Suppressor macrophage treated with lipopolysaccharide for 1 hour (primary cell): ENCODE measurements at places on chromosomes 5 and 9.

DNA sequence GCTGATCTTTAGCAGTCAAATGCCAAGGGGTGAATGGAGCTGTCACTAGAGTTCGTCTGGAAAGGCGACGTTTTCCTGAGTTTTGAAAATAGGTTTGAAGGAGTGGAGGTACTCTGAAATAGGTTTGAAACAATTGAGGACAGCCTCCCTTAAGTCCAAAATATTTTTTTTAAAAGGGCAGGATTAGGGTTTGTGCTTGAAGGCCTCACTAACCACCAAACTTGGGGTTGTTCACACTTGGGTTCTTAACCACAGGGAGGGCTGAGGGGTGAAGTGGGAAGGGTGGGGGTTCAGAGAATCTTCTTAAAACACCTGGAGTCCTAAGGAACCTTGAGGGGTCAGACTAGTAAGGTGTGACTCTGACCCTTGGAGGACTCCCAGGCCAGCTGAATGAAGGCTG is 3.5 kb upstream of the PCDH12 start:
- no peak for DNase-seq

DNA sequence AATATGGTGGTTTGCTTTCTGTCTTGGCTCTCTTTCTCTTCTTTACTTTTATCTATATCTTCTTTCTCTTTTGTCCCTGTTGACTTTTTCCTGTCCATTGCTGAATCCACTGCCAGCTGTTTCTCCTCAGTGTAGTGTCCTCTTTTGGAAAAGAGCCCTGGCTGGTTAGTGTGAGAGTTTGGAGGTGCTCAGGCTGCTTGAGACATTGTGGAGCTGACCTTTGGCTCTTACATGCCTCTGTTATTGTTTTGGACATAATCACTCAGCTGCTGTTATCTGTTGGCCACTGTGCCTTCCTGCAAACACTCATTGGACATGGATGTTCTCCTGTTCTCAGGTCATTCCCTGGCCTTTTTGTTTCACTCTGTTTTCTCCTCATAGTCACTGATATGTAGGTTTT is 295.4 kb upstream of the RIOK2 start:
- DNase-seq = no peak

- DNase-seq = no peak
Observed at GRCh38 chr9:21294904-21295538, 10.1 kb downstream of the IFNA5 start.

DNA sequence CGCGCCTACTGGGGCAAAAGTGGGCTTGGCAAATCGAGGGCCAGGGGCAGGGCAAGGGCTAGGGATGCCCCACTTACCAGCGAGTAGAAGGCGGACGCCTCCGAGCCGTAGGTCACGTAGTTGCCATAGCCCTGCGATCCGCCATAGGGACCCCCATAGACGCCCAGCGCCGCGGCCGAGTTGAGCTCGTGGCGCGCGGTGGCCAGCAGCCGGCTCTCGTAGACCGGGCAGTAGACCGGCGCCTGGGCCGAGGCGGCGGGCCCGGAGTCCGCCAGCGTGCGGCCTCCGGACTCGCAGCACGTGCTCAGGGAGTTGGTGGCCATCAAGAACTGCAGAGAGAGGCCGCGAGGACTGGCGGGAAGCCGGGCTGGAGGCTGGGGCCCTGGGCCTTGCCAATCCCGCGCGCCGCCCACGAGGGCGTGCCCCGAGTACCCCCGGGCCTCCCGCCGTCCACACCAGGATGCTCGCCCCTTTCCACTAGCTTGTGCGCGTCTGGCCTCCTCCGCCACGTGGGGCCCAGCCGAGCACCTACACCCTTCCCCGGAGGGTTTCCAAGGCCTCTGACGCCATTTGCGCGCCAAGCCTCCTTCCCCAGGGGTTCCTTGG is 891 bp downstream of the IRX4 start:
- DNase-seq = no peak

GRCh38 chr5:39213447-39214207 is 5.7 kb downstream of the FYB1 start:
- peak; percentile 68 for DNase-seq

GRCh38 chr5:34684281-34684979 is 28.3 kb downstream of the RAI14 start:
- DNase-seq = no peak

GRCh38 chr5:37847978-37848425 is 8.2 kb upstream of the GDNF start:
- DNase-seq = no peak

GRCh38 chr5:134112726-134113362 is 1.6 kb upstream of the TCF7 start:
- DNase-seq = no peak

GRCh38 chr9:107624234-107624948 is 134.8 kb upstream of the KLF4 start:
- DNase-seq = no peak

DNA sequence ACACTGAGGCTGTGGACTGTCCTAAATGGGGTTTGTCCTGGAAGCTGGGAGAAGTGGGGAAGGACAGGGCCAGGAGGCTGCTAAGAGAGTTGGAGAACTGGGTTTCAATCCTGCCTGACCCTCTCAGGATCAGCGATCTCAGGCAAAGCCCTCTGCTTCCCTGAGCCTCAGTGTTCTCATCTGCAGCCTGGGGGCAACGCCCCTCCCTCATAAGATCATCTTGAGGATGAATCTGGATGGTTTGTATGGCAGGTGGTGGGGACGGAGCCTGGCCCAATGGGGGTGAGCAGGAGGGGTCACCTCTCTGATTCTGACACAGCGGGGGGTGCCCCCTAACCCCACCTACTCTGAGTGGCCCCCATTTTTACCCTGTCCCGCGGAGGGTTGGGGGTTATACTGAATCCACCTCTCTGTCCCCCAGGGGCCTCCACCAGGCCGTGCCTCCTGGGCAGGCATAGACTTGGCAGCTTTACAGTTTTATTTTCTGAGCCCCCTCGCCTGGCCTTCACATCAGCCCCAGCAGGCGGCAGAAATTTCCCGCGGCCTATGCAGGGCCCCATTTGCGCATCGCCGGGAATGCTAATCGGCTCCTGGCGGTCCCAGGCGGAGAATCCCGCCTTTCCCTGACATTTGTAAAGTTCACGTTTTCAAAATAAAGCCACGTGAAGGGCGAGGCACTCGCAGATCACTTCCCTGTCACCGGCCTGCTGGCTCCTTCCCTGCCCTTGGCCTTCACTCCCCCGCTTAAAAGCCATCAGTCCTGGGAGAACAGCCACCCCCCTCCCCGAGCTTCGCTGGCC is 17.8 kb upstream of the LAMC3 start:
- no peak for DNase-seq

GRCh38 chr5:143536364-143536763 is 132.9 kb upstream of the NR3C1 start:
- no peak for DNase-seq

DNA sequence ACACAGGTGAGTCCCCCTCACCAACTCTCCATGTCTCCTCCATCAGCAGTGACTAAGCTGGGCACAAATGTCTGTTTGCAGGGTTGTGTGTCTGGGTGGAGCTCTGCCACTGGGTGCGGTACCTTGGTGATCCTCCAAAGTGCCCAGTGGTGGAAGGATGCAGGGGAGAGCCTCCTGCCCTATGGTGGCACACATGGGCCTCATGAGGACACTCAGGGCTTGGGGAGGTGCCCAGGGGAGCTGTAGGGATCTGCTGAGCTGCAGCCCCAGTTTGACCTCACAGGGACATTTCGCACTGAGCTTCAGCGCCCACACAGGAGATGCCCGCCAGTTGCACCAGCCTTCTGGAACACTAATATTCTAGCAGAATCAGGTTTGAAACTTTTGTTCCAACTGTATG is 29.5 kb downstream of the S1PR3 start:
- no peak for DNase-seq

DNA sequence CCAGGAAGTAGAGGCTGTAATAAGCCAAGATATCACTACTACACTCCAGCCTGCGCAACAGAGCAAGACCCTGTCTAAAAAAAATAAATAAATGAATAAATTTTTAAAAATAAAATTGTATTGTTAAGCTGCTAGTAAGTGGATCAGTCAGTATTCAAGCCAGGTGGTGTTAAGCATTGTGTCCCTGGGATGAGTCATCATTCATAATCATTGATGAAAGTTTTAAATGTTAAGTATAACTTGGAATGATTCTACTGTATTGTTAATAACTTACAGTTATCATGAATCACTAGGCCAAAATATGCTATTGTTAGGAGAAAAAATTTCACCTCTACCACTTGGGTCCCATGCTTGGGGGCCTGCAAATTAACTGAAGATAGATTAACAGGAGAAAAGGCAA is 38.2 kb downstream of the MED10 start:
- DNase-seq = no peak

DNA sequence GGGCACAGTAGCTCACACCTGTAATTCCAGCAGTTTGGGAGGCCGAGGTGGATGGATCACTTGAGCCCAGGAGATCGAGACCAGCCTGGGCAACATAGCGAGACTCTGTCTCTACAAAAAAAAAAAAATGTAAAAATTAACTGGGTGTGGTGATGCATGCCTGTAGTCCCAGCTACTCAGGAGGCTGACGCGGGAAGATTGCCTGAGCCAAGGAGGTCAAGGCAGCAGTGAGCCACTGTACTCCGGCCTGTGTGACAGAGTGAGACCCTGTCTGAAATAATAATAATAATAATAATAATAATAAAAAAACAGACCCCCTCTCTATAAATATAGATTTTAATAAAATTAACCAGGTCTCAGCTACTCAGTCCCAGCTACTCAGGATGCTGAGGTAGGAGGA is 179.7 kb downstream of the AOPEP start:
- no peak for DNase-seq
